ENCODE measurements at places on chromosomes 6 and 20.
A peak's percentile ranks its signal among the peaks of the same experiment; 100 is the strongest.

DNA sequence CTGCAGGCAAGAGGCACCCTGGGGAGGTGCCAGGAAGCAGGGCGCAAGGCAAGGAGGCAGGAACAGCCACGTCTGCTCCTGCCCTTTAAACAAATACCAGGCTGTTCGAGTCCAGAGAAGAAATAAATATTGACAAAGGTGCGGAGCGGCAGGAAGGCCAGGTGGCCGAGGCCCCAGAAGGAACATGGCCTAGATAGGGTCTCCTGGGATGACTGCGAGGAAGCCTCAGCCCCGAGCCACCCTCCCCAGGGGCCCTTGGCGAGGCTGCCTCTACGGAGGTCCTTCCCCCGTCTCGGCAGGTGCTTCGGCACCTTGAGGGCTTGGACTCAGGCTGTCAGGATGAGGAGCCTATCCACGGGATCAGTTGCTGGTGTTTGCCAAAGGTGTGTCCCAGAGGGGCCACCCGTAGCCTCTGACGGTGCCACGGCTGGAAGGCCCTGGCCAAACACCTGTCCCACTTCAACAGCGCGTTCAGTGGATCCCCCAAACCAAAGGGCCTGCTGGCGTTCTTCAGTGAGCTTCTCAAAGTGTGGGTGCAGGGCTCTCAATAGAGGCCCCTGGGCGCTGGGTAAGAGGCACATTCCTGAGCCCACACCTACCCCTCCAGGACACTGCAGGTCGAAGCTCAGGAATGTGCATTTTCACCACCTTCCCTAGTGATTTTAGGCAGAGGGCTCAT lies 39.8 kb downstream of the SNX5 start:
- DNase-seq: no peak

DNA sequence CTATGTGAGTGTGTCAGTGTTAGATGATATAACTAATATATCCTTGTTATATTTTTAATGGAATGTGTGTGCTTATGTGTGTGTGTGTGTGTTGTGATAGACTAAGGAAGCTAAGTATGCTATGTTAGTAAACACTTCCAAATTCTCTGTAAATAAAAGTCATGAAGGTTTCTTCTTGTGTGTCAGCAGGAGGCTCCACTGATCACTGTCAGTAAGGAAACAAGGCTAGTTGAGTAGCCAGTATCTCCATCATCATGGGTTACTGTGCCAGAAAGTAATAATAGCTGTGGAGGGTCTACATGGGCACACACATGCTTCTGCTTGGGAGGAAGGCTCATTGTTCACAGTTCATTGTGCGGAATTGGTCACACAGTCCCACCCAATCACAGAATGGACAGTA lies 302.8 kb upstream of the RNF217 start:
- no peak for DNase-seq

- DNase-seq: no peak
Measured at GRCh38 chr6:131258816-131259476, 123.7 kb downstream of the AKAP7 start.

DNA sequence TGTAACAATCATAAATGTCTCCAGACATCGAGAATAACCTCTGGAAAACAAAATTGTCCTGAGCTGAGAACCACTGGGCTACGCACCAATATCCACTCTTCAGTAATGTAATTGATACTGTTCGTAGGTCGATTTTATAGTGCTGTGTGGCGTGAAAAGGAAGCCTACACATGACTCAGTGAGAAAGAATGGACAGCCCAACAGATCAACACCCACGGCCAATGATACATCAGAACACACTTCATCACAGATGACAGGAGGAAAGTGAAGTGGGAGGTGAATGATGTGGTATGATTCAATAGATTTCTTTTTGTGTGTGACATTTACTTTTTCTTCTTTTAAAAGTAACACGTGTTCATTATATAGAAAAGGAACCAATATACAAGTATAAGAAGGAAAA lies 93.5 kb downstream of the RPS12 start:
- DNase-seq: peak; percentile 7

DNA sequence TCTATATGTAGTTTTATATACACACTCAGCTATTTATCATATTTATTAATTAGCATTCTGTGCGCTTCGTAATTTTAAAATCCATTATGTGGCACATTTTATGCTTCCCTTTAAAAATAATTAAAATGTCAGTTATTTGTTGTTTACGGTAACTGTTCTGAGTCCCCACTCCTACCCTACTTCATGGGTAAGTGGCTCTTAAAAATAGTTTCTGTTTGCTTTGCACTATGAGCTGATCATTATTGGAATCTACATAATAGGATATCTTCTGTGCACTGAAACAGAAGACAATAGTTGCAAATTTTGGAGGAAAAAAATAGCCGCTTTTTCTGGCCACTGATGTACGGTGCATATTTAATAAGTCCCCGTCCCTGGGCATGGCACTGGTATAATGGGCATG lies 25.2 kb downstream of the LCA5 start:
- DNase-seq: no peak

Measured in AG08395 (cell line).